ENCODE measurements at places on chromosomes 16 and 17. TPM values are rescaled to one million over a fixed set of nuclear protein-coding genes. Genes with fewer than 3 reads are reported as not detected.

DNA sequence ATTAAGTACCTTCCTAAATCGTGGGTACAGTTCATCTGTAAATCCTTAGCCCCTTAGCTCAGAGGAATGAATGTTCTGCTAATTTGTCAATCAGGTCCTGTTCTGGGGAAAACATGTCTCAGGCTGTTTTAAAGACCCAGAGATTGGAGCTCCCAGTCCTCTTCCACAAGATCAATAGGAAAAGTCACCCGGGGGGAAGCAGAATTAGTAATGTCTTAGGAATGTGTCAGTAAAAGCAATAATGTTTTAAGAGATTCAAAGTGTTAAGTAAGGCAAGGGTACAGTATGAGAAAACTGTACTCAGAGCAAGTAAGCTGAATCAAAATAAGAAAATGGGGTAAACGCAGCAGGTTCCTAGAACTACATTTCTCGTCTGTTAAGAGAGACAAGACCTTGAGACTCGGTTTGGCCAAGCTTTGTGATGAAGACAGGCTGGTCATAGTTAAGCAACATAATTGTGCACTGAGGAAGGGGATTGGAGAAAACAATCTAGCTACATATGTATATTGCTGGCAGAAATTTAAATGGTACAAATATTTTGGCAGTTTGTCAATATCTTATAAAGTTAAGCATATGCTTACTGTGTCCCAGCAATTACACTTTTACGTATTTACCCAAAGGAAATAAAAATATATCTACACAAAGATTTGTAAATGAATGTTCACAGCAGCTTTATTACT lies 192.9 kb upstream of the C17orf78 start:
- DNase-seq: peak; percentile 91

- no peak for DNase-seq
Measured at GRCh38 chr17:79154446-79154845, 79.8 kb downstream of the ENGASE start.

The NPIPA7 gene
- total RNA-seq: 10.5 TPM

The ULK2 gene
- total RNA-seq: 61.4 TPM

The CLN3 gene
- total RNA-seq: 42.4 TPM
